ENCODE measurements at places on chromosomes 1 and 21.

GRCh38 chr1:204650911-204651570 is 34.5 kb downstream of the LRRN2 start:
- DNase-seq = no peak
- H3K36me3 ChIP-seq = no peaks in the 10 kb centered on the region
- no peak overlapping the region for H3K27ac ChIP-seq
- no peak overlapping the region for H3K4me3 ChIP-seq
- peaks cover 13% of the 10 kb centered on the region for H3K27me3 ChIP-seq
- H3K4me1 ChIP-seq = peaks cover 5% of the 10 kb centered on the region

- peaks cover 7% of the 10 kb centered on the region for H3K27me3 ChIP-seq
- H3K4me3 ChIP-seq = no peak overlapping the region
- DNase-seq = no peak
- H3K27ac ChIP-seq = no peak overlapping the region
- H3K36me3 ChIP-seq = no peaks in the 10 kb centered on the region
- no peaks in the 10 kb centered on the region for H3K4me1 ChIP-seq
Observed at GRCh38 chr1:214584805-214585766, 17.9 kb upstream of the CENPF start.

- no peak for DNase-seq
- no peak overlapping the region for H3K27ac ChIP-seq
- H3K4me3 ChIP-seq = no peak overlapping the region
Observed at GRCh38 chr21:34989337-34990151, 59.6 kb downstream of the RUNX1 start.

DNA sequence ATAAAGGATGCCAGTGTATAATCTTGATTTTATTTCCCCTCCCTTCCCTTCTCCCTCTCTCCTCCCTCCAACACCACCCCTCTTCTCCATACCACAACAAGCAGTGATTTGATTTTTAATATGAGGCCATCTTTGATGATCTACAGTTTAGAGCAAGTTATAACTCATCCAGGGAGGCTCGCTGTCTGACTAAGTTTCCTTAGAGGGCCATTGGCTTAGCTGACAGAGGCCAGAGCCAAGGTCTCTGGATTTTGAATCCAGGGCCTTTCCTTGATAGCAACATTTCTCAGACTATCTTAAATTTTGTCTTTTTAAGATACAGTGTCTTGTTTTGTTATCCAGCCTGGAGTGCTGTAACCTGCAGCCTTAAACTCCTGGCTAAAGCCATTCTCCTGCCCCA is 431.0 kb upstream of the USP24 start:
- no peaks in the 10 kb centered on the region for H3K36me3 ChIP-seq
- no peak overlapping the region for H3K4me3 ChIP-seq
- peaks cover under 1% of the 10 kb centered on the region for H3K4me1 ChIP-seq
- DNase-seq = no peak
- H3K27ac ChIP-seq = no peak overlapping the region

- H3K27me3 ChIP-seq = peaks cover 26% of the 10 kb centered on the region
- H3K36me3 ChIP-seq = peaks cover 4% of the 10 kb centered on the region
- DNase-seq = no peak
- peaks cover 2% of the 10 kb centered on the region for H3K4me1 ChIP-seq
- H3K4me3 ChIP-seq = no peak overlapping the region
- no peak overlapping the region for H3K27ac ChIP-seq
Observed at GRCh38 chr21:44598061-44598460, 2.3 kb upstream of the KRTAP10-7 start.

DNA sequence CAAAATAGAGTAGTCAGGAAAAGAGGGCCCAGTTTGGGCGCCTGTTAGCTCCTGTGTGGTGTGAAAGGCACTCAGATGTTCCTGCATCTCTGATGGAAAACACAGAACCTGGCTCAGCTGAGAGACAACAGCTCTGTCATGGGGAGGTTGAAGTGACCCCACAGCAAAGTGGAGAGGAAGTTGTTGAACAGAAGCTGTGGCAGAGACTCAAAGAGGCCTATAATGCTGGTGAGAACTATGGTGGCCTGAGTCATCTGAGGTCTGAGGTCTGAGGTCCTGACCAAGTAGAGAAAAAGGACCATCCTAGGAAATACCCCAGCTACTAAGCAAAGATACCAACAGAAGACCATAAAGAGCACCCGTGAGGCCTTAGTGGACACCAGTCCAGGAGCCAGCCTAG is 45.6 kb upstream of the JAK1 start:
- peaks cover 18% of the 10 kb centered on the region for H3K4me1 ChIP-seq
- no peaks in the 10 kb centered on the region for H3K27me3 ChIP-seq
- no peak for DNase-seq
- H3K27ac ChIP-seq = no peak overlapping the region
- peaks cover 8% of the 10 kb centered on the region for H3K36me3 ChIP-seq
- no peak overlapping the region for H3K4me3 ChIP-seq

DNA sequence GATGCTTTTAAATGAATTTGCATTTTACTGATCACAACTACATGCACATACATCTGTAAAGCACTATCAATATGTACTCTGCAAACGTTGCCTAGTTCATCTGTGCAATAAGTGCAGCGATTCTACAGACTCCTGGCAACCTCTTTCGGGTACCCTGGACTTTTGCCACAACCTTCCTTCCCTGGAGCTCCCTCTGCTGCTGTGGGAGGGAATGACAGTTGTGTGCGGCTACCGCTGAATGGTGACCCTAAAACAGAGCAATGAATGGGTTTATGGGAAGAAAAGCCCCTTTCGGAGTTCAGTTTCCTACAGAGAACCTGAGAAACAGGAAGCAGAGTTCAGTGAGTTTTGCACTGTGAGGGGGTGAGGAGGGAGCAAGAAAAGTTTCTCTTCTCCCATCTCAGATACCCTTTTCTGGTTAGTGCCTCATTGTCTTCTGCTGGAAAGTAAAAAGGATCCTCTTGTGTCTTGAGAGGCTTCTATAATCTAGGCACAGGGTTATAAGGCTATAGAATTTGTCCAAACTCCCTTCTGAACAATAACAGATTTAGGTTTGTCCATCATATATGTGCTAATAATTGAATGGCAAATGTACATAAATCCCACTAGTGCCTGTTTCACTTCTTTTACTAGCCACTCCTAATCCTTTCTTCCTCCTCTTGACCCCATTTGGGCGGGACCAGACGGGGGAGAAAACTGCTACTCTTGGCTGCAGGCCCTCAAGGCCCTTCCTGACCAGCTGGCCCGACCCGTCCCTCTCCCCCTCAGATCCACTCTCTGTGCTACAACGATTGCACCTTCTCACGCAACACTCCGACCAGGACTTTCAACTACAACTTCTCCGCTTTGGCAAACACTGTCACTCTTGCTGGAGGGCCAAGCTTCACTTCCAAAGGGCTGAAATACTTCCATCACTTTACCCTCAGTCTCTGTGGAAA is 19.8 kb upstream of the SARS1 start:
- peaks cover 6% of the 10 kb centered on the region for H3K4me1 ChIP-seq
- no peaks in the 10 kb centered on the region for H3K36me3 ChIP-seq
- no peak overlapping the region for H3K4me3 ChIP-seq
- H3K27ac ChIP-seq = no peak overlapping the region

- no peaks in the 10 kb centered on the region for H3K4me1 ChIP-seq
- no peaks in the 10 kb centered on the region for H3K36me3 ChIP-seq
- H3K27me3 ChIP-seq = peaks cover 14% of the 10 kb centered on the region
- no peak for DNase-seq
Observed at GRCh38 chr1:209875515-209875914, 47.7 kb downstream of the UTP25 start.

DNA sequence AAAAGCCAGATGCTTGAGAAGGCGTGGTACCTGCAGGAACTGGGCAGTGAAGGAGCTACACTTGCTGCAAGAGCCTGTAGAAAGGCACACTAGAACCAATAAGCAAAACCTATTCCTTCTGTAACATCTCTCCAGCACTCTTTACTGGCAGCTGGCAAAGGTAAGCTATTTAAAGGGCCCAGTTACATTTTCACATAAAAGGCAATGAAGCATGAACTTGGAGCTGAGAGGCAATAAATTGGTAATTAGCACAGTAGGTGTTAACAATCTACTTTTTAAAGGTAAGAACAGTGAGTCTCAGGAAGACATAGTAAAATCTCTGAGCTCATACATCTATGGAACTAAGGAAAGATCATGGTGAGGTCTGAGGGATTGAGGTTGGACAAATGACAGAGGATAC is 167.1 kb upstream of the OLFM3 start:
- DNase-seq = no peak
- no peak overlapping the region for H3K4me3 ChIP-seq
- H3K27me3 ChIP-seq = no peaks in the 10 kb centered on the region
- H3K4me1 ChIP-seq = no peaks in the 10 kb centered on the region
- no peaks in the 10 kb centered on the region for H3K36me3 ChIP-seq

DNA sequence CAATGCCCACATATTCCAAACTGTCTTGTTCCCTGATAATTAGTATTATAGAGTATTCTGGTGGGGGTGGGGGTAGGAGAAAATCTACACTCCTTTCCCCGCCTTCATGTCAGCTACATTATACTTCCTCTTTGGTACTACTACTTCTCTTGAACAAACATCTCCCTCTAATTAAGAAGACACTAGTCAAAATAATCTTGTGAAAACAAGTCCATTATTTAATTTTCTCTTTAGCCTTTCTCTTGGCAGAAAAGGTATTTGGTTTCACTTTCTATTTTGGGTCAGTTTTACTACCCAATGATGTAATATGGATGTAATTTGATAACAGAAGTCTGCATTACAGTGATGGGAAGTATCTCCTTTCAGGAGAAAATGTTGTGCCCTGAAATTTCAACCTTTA is 22.5 kb downstream of the NTMT2 start:
- H3K4me3 ChIP-seq = no peak overlapping the region
- no peaks in the 10 kb centered on the region for H3K4me1 ChIP-seq
- H3K27ac ChIP-seq = no peak overlapping the region
- DNase-seq = no peak

- H3K27me3 ChIP-seq = no peaks in the 10 kb centered on the region
- peaks cover under 1% of the 10 kb centered on the region for H3K4me1 ChIP-seq
- DNase-seq = no peak
- peaks cover 7% of the 10 kb centered on the region for H3K36me3 ChIP-seq
Observed at GRCh38 chr1:227780101-227781044, 35.1 kb upstream of the PRSS38 start.

- H3K27ac ChIP-seq = no peak overlapping the region
- DNase-seq = no peak
- H3K4me1 ChIP-seq = peaks cover 18% of the 10 kb centered on the region
- H3K36me3 ChIP-seq = no peaks in the 10 kb centered on the region
- H3K27me3 ChIP-seq = no peaks in the 10 kb centered on the region
Observed at GRCh38 chr21:25509862-25510261, 97.4 kb downstream of the MRPL39 start.

DNA sequence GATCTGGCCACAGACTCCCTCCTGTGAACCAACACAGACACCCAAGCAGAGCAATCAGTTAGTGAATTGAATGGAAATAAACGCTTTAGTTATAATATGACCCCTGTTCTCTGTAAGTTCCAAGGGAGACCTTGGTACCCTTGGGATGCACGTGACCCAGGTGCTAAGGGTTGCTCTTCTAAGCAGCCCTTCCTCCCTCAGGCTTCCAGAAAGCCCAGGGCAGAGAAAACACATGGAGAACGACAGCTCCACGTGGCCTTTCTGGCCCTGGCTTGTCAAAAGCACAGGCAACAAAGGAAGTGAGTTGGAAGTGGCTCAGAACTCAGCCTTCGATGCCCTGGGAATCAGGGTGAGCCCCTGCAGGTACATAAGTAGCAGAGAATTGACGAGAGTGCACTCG is 57.4 kb downstream of the LACTBL1 start:
- H3K27ac ChIP-seq = no peak overlapping the region
- H3K4me1 ChIP-seq = no peaks in the 10 kb centered on the region
- no peak for DNase-seq
- peaks cover 3% of the 10 kb centered on the region for H3K27me3 ChIP-seq
- H3K4me3 ChIP-seq = no peak overlapping the region

DNA sequence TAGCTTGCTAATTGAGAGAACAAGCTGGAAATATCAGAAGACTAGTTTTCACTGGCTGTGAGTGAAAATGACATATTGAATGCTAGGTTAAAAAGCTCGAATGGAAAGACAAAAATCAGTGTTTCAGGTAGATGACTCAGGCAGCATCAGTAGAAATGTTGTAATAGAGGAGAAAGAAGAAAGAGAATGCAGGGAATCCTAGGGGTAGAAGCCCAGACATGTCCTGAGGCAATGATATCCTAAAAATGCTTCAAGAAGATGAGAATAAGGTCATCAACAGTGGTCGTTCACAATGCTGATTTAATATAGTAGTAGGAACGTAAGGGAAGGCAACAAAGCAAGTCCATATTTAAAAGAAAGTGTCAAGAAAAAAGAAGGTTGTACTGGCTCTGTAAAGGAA is 96.7 kb upstream of the HP1BP3 start:
- H3K36me3 ChIP-seq = peaks cover 25% of the 10 kb centered on the region
- H3K27ac ChIP-seq = no peak overlapping the region
- no peaks in the 10 kb centered on the region for H3K4me1 ChIP-seq

GRCh38 chr1:241591736-241592135 is 48.4 kb downstream of the CHML start:
- peaks cover 14% of the 10 kb centered on the region for H3K4me1 ChIP-seq
- peaks cover 47% of the 10 kb centered on the region for H3K36me3 ChIP-seq
- no peak overlapping the region for H3K4me3 ChIP-seq
- peak overlapping the region; percentile 84 for H3K27ac ChIP-seq

DNA sequence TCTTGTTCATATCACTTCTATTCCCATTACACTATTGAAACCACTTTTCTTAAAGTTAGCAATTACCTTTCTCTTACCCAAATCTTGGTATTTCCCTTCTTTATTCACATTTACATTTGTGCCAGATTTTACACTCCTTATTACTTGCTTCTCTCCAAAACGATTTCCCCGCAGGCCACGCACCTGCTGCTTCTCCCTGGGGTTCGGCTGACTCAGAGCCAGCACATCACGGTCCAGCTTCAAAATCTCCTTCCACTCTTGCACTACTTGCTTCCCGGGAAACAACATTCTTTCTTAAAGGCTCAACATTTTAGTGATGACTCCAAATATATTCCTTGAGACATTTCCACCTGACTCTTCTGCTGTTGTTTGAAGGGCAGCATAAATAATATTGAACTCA is 20.7 kb downstream of the LHX9 start:
- H3K4me1 ChIP-seq = no peaks in the 10 kb centered on the region
- H3K27ac ChIP-seq = no peak overlapping the region
- no peaks in the 10 kb centered on the region for H3K36me3 ChIP-seq
- H3K4me3 ChIP-seq = no peak overlapping the region
- H3K27me3 ChIP-seq = peaks cover 3% of the 10 kb centered on the region
- DNase-seq = no peak

DNA sequence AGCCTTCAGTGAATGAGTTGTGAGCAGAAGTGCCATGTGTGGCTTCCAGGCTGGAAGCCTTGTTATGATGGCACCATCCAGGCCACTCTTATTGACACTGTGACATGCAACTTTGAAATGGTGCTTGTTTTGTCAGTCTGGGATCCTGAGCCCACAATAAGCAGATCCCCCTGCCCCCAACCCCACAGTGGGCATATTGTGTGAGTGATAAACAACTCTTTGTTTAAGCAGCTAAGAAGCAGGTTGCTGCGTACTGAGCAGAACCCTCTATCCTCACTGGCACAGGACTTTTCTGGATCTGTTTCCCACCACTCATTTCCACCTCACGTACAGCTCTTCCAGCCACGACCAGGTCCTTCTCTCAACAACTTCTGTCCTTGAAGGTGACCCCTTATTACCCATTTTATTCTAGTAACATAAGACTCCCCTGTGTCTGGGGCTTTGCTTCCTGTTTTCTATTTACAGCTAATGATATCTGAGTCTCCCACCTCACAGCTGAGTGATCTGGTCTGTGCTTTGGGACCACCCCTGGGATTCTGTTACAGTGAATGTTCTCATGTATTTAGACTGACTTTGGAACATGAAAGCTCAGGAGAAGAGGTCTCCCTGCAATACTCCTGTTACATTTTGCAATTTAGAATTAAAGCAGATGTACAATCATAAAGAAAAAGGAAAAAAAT is 375.5 kb downstream of the PCP4 start:
- no peaks in the 10 kb centered on the region for H3K27me3 ChIP-seq
- H3K27ac ChIP-seq = no peak overlapping the region
- DNase-seq = no peak
- no peak overlapping the region for H3K4me3 ChIP-seq

Data from memory B cell (primary cell).